ENCODE measurements at places on chromosomes 5 and 9. TPM values are rescaled to one million over a fixed set of nuclear protein-coding genes. Genes with fewer than 3 reads are reported as not detected.

- no peak for DNase-seq
Observed at GRCh38 chr5:150522504-150523414, 14.8 kb downstream of the NDST1 start.

DNA sequence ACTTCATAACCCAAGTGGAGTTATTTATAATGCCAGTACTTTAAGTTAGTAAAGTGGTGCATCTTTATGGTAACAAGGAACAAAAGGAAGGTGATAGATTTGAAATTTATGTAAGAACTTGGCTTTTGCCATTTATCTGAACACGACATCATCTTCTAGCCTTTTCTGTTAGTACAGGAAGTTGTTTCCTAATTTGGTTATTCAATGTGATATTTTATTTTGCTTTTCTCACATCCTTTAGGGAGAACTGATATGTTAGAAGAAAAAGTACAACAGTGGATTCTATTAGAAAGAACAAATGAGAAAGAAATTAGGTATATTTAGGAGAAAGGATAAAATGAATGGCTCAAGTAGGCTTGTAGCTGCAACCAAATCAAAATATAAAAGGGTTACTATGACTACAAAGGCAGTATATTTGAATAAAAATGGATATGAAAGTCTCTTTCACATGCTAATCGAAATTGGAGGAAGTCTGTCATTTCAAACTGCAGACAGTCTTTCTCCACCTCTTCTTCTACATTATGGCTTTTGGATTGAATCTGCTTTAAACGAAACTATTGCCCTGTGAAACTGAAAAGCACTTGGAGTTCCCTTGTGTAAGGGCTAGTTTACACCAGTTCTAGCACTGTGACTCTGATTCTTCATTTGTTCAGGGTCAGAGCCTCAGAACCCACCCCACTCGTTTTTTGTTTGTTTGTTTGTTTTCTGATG lies 18.5 kb upstream of the SLC24A2 start:
- DNase-seq = no peak

- DNase-seq = no peak
Observed at GRCh38 chr9:13281356-13282016, 2.0 kb upstream of the MPDZ start.

DNA sequence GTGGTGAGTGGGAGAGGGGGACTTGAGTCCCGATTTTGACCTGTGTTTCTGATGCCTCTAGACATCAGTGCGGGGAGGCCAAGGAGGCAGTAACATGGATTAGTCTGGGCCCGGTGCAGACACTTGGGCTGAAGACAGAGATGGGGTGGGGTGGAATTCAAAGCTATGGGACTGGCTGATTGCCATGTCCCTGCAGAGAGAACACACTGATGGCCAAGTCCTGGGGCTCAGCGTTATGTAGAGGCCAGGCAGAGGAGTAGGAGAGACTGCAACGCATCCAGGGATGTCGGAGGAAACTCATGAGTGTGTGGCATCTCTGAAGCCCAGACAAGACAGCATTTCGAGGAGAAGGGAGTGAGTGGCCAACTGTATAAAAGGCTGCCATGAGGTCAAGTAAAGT lies 30.1 kb downstream of the PSD2 start:
- no peak for DNase-seq

Gene WDR38
- total RNA-seq = not detected

Gene SPINK1
- total RNA-seq = 1.4 TPM

Gene PDCD1LG2
- not detected for total RNA-seq
